ENCODE measurements at places on chromosomes 7 and 10.

GRCh38 chr7:127665922-127666321 is 13.9 kb downstream of the SND1 start:
- no peak for DNase-seq

- DNase-seq: no peak
Measured at GRCh38 chr7:29381206-29382094, 182.2 kb upstream of the PRR15 start.

GRCh38 chr10:59072038-59072437 is 104.4 kb upstream of the PHYHIPL start:
- DNase-seq: no peak

GRCh38 chr10:71970331-71970730 is 6.1 kb downstream of the CHST3 start:
- no peak for DNase-seq

- DNase-seq: no peak
Measured at GRCh38 chr7:102934701-102935100, 21.9 kb downstream of the LRRC17 start.

GRCh38 chr7:6182993-6183392 is 89.4 kb downstream of the CYTH3 start:
- DNase-seq: no peak

GRCh38 chr10:48461623-48462481 is 143.0 kb downstream of the ARHGAP22 start:
- peak; percentile 38 for DNase-seq

DNA sequence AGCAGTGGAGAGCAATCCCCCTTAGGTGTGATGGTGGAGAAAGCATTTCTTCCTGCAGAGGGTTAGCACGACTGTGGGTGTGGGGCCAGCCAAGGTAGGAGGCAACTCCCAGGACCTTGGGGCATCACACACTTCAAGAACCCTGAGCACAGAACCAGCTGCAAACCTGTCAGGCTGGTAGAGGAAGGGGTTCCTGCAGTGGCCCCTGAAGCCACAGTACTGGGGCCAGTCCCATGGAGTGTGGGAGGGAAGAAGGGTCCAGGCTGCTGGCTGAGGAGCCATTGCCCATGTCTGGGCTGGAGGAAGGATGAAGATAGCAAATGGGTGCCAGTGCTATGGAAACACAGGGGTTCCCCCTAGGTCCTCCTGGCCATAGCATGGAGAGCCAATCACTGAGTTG is 110.5 kb downstream of the VWC2 start:
- DNase-seq: no peak

DNA sequence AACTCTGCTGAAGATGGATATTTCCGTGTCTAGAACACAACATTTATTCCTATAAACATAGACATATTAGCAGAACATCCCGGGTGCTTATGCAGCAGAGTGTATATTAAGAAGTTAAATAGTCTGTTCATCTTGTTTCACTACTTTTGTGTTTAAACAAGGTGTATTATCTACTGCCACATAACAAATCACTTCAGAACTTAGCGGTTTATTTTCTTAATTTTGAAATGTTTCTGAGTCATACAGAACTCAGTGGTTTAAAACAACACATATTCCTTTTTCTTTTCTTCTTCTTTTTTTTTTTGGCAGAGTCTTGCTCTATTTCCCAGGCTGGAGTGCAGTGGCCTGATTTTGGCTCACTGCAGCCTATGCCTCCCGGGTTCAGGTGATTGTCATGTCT is 25.8 kb downstream of the DENND10 start:
- DNase-seq: no peak
